ENCODE measurements at places on chromosomes 13 and 19. TPM values are rescaled to one million over a fixed set of nuclear protein-coding genes. Genes with fewer than 3 reads are reported as not detected.

The CBY2 gene
- not detected for total RNA-seq

The GJB2 gene
- total RNA-seq: not detected

The ZSCAN4 gene
- total RNA-seq: not detected

The PTPRH gene
- total RNA-seq: 4.2 TPM

The NCR1 gene
- total RNA-seq: not detected

The FGF21 gene
- not detected for total RNA-seq

The MAP4K1 gene
- total RNA-seq: 0.16 TPM

The CDC42EP5 gene
- total RNA-seq: 90.4 TPM

The ZNF534 gene
- not detected for total RNA-seq

The PTH2 gene
- not detected for total RNA-seq
